AG08396 (cell line): ENCODE measurements at places on chromosomes 16 and 17.
A peak's percentile ranks its signal among the peaks of the same experiment; 100 is the strongest.

GRCh38 chr17:17694169-17695081 lies 13.2 kb downstream of the RAI1 start:
- DNase-seq: peak; percentile 86

GRCh38 chr17:917941-918740 lies 61.4 kb downstream of the NXN start:
- DNase-seq: no peak

GRCh38 chr16:57690782-57691471 lies 3.7 kb upstream of the DRC7 start:
- no peak for DNase-seq

GRCh38 chr17:76122431-76123190 lies 18.4 kb downstream of the FOXJ1 start:
- peak; percentile 15 for DNase-seq

DNA sequence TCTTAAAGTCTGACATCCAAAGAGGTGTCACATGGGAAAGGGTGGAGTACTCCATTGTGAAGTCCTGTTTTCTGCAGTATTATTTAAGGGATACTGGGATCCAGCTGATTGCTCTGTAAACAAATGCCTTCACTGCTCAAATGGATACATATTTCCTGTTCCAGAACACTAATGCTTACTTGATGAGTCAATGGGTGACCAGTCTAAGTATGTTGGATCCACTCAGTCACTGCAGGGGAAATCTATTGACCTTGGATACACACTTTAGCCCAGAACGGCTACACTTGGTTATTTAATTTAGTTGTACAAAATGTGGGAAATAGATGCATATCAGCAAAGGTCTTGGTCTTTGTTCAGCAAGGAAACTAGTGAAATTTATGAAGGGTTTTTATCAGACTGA lies 261.4 kb downstream of the MAP2K4 start:
- DNase-seq: peak; percentile 56

DNA sequence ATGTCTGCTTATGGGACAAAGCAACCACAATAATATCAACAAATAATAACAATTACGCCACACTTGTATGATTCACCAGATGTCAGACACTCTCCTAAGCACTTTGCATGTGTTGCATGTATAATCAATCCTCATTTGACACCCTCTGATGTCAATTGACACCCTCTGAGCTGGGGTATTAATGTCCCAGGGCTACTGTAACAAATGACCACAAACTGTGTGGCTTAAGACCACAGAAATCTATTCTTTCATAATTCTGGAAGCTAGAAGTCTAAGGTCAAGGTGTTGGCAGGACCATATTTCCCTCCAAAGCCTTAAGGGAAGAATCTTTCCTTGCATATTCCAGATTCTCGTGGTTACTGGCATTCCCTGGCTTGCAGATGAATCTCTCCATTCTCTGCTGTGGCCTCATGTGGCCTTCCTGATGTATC lies 112.7 kb downstream of the NPIPB5 start:
- no peak for DNase-seq

- DNase-seq: no peak
Observed at GRCh38 chr16:23148166-23148512, 1.1 kb downstream of the USP31 start.

DNA sequence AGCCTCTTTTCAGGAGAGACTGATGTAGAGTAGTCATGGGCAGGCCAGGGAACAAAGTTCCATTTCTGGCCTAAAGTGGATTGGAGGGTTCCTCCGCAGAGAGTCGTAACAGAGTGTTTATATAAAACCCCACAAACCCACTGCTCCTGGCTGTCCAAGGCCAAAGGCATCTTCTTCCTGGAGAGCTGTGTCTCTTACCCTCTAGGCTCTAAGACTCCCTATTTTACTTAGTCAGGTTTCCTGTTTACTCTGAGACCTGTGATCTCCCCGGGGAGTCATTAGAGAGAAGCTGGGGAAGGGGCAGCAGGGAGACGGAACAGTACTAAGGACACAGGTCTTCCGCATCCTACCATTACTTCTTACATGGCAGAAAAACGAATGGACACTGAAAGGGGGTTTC lies 69.5 kb downstream of the HIC1 start:
- no peak for DNase-seq

GRCh38 chr16:85724936-85725335 lies 26.0 kb downstream of the C16orf74 start:
- no peak for DNase-seq

- DNase-seq: no peak
Observed at GRCh38 chr17:47254403-47254943, 846 bp downstream of the ITGB3 start.

- no peak for DNase-seq
Observed at GRCh38 chr17:28282596-28282995, 36.4 kb upstream of the TMEM97 start.

GRCh38 chr16:87919681-87919994 lies 16.7 kb downstream of the CA5A start:
- no peak for DNase-seq

DNA sequence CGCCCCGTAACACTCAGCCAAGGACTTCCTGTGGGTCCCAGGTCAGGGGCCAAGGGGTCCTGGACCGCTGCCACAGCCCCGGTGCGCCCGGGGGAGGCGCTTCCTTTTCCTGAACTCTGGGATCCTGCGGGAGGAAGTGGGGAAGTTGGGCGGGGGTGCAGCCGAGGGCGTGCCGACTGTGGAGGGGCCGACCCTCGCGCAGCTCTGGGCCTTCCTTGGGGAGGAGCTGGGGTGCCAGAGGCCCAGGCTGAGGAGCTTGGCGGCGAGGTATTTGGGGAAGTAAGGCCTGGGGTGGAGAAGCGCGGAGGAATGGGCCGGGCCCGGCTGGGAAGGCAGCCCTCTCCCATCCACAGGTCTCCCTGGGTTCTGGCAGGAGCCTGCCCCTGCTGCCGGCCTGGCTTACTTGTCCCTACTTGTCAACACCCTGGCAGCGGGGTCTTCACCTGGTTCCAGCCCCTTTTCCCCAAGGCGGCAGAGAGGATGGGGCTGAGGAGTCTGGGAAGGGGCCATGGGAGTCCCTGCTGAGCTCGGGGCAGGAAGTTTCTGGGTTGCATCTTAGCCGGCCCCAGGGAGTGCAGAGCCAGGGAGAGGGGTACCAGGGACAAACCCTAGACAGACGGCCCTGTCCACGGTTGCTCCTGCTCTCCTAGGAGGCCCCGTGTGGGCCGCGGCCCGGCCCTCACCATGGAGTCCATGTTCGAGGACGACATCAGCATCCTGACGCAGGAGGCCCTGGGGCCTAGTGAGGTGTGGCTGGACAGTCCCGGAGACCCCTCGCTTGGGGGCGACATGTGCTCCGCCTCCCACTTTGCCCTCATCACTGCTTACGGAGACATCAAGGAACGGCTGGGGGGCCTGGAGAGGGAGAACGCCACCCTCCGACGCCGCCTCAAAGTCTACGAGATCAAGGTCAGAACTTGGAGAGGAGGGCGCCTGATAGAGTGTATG lies 1.7 kb downstream of the TBKBP1 start:
- no peak for DNase-seq

- peak; percentile 71 for DNase-seq
Observed at GRCh38 chr16:56332464-56333079, 92.8 kb downstream of the AMFR start.

DNA sequence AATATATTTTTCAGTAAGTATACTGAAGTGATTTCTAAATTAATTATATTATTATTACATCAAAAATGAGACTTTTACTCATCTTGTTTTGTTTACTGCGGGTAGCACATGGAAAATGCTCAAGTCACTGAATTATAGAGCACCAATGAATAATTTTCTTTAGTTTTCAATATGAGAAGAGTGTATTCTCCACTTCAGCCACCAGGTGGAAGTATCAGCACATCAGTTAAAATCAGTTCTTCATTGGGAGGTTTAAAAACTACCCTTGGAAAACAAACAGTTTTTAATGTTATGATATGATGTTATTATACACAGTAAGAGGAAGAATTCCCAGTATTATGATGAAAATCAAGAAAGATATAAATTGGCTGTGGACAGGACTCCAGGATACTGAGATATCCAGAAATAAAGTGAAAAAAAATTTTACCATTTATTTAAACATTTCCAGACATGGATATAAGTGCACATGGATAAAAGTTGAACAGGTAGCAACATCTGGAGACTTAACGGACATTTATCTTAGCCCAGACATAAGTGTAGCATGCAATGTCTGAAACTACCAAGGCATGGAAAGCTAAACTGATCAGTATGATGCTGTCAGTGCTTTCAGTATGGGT lies 467.3 kb downstream of the KCNJ2 start:
- peak; percentile 43 for DNase-seq

GRCh38 chr16:54466233-54466632 lies 179.6 kb upstream of the IRX3 start:
- DNase-seq: no peak

- DNase-seq: no peak
Observed at GRCh38 chr16:65959983-65960382, 406.5 kb upstream of the CDH5 start.

DNA sequence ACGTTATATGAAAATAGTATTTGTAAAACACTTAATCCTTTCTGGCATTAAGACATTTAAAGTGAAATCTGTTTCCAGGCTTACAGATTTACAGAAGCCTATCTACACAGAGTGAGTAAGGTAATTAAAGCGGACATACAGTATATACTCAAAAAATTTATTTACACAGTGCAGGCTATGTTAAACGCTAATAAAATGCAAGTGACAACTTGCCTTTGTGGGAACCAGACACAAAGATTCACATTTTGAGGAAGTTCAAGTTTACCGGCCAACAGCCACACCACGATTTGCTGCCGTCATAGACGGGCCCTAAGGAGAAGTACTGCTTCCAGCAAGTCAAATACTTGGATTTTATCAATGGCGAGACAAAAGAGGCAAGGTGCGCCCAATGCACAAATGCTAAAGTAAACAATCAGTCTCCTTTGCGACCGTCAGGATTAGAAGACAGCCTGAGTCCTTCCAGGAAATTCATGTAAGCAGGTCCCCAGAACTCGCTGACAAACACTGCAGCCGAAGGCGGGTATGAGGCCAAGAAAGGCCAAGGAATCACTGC lies 801 bp downstream of the VPS35 start:
- DNase-seq: no peak

DNA sequence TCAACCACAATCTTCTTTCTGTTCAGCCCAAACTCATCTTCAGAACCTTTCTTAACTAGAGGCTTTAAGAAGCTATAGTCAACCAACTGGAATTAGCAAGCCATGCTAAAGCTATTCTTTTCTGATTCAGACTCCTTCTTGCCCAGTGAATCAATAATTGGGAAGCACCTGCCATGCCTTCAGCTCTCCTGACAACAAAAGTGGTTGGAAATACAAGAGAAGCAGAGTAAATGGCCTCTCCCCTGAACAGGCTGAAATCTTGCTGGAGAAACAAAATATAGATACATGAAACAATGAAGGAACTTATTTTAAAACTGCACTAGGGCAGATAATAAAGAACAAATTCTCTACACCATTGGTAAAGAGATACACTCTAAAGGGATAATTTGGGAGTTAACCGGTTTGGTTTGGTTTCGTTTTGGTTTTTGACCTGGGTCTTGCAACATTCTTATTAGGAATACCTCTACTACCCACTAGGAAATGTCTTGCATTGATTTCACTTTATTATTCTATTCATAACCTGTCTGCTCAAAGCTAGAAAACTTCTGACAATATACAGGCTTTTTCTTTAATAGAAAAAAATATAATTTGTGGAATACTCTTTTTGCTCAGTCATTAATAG lies 173.6 kb upstream of the DYNLRB2 start:
- DNase-seq: no peak

GRCh38 chr16:88045820-88046303 lies 94.6 kb downstream of the BANP start:
- DNase-seq: no peak

DNA sequence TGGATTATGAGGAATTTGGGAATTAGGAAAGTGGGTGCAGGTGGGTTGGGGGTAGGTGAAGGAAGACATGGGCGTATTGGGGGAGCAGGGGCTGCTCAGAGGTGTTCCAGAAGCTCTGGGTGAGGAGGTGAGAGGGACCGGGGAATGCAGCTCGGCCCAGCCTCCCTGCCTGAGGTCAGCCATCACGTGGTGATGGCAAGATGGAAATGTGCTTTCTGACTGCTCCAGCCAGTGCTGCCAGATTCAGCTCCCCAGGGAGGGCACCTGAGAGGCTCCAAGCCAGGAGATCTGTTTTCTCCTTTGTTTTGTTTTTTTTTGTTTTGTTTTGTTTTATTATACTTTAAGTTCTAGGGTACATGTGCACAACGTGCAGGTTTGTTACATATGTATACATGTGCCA lies 35.2 kb upstream of the STH start:
- DNase-seq: no peak

- no peak for DNase-seq
Observed at GRCh38 chr16:30660424-30661261, 2.4 kb downstream of the FBRS start.

- DNase-seq: no peak
Observed at GRCh38 chr16:7545251-7545650, 212.6 kb downstream of the RBFOX1 start.

- peak; percentile 34 for DNase-seq
Observed at GRCh38 chr17:9959377-9959981, 54.4 kb upstream of the RCVRN start.

DNA sequence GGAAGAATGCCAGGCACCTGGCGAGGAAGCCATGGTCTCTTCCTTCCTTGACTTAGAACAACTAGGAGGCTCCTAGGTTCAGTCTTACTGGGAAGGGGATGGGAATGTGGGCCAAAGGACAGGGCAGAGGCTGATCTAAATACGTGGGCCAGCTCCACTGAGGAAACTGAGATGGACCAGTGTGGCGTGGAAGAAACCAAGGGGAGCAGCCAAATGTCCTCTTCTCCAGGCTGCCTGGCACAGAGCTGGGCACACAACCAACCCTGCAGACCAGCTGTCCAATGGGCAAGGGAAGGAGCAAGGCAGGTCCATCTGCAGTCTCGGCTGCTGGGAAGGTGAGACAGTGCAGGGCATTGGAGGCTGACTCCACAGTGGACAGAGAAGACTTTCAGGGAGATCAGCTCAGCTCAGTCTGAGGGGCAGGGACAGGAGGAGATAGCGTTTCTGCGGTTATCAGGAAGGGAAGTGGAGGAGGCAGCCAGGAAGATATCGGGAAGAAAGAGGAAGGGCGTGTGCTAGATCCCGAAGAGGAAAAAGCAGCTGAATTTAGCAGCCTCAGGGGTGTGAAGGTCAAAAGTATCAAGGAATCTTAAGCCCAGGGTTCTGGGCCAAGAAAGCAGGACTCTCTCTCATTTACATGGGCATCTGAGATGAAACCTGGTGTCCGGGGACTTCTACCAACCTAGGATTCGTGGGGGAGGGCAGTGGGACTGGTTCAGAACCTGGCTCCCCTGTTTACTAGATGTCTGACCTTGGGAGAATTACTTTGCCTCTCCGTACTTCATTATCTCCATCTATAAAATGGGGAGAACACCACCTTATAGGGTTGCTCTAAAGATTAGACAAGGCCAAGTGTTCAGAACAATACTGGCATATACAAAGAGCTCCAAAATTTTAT lies 1.8 kb downstream of the KIFC3 start:
- no peak for DNase-seq

DNA sequence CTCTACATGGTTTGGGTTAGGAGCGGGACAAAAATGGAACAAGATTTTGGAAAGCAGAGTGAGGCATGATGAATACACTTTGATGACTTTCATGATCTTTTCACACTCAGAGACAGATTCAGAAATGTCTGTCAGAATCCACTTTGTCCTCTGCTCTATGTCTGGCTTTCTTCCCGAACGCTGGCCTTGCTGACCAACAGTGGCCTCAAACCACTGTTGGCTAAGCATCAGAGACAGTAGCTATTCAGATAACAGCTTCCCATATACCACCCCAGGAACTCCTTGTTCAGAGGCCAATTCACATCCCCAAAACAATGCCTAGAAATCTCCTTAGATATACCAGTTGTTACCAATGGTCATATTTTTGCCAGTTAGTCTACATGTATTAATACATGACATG lies 40.9 kb downstream of the FBXL20 start:
- no peak for DNase-seq
